ENCODE measurements at places on chromosomes 16 and 17. TPM values are rescaled to one million over a fixed set of nuclear protein-coding genes. Genes with fewer than 3 reads are reported as not detected.

GRCh38 chr17:63406689-63407330, 39.3 kb downstream of the CYB561 start:
- no peak overlapping the region for H3K4me3 ChIP-seq
- H3K27me3 ChIP-seq = peaks cover 2% of the 10 kb centered on the region
- no peak overlapping the region for H3K27ac ChIP-seq
- peaks cover 2% of the 10 kb centered on the region for H3K4me1 ChIP-seq
- H3K36me3 ChIP-seq = no peaks in the 10 kb centered on the region

DNA sequence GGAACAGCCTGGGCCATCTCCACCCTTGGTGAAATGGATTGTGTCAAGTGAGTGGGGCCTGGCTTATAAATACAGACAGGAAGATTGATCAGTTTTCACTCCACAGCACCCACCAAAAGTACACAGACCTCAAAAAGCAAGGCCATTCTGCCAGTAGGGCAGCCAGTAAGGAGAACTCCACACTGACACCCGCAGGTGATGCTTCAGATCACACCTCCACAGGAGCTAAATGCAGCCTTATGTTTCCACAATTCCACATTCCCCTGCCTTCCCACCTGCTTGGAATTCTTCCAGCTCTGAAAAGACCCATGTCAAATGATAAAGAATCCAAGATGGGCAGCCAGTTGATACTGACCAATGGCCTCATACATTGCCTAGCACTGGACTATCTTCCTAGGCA, 191.1 kb downstream of the ZFHX3 start:
- DNase-seq = peak; percentile 20
- H3K4me3 ChIP-seq = no peak overlapping the region
- peaks cover 19% of the 10 kb centered on the region for H3K27me3 ChIP-seq
- H3K36me3 ChIP-seq = no peaks in the 10 kb centered on the region
- H3K4me1 ChIP-seq = peaks cover 17% of the 10 kb centered on the region

DNA sequence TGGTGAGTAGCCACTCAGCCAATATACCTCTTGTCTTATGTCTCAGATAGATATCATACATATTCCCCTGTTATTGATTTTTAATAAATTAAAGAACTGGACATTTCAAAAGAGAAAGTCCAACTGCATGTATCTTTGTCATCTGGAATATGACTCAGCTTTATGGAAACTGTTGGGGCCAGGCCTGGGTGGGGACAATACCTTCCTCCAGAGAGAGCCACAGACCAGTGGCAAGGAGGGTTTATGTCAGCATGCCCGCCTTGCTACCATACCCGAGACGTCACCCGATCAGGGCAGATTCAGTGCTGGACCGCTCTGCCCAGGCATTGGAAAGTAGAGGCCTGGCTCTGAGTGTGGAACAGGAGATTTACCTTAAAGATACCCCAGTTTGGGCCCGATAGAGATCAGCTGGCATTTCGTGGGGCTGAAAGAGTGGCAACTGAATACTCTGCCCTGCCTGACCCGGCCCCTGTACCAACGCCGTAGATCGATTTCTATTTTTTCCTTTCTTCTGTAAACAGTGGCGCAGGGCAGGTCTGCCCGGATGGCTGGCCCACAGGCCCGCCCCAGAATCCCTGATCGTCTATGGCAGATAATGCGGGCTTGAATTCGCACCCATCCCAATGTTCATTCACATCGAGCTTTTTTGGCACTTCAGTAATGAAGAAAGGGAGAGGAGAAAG, 158.6 kb downstream of the SALL1 start:
- H3K4me3 ChIP-seq = no peak overlapping the region
- no peaks in the 10 kb centered on the region for H3K36me3 ChIP-seq
- DNase-seq = no peak
- H3K27ac ChIP-seq = no peak overlapping the region
- no peaks in the 10 kb centered on the region for H3K27me3 ChIP-seq
- no peaks in the 10 kb centered on the region for H3K4me1 ChIP-seq

CYTH1 gene
- total RNA-seq = 244 TPM

DNA sequence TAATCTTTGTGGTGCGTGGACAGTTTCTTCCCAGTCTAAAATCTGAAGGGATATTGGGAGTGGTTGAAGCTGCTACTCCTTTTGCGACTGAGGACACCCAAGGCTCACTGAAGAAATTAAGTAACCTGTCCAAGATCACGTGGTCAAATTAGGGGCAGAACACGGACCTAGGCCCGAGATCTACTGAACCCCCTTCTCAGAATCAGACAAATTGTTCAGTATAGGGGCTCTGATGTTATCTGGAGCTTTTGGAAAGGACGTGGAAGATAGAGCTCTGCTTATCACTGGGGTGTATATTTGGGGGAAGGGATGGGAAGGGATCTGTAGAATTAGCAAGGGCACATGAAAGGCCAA, 857 bp downstream of the TANGO6 start:
- no peaks in the 10 kb centered on the region for H3K36me3 ChIP-seq
- no peak for DNase-seq
- H3K27ac ChIP-seq = peak overlapping the region; percentile 94
- no peaks in the 10 kb centered on the region for H3K27me3 ChIP-seq
- peak overlapping the region; percentile 94 for H3K4me3 ChIP-seq
- H3K4me1 ChIP-seq = peaks cover 33% of the 10 kb centered on the region

CTRL gene
- 9.4 TPM for total RNA-seq

DNA sequence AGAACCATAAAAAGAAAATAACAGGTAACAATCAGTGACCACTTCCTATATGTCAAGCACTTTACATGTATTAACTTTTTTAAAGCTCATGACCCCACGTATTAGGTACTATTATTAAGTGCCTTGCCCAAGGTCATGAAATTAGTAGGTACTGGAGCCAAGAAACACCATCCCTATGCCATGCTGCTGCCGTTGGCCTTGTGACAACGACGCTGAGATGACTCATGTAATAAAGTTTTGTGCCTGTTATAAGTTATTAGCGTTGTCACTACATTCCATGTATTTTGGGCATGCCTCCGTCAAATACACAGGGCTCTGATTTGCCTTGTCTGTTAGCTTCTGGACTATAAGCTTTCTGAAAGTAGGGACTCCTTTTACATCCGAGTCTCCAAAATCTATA, 1.4 kb downstream of the BBS2 start:
- no peaks in the 10 kb centered on the region for H3K36me3 ChIP-seq
- peaks cover 26% of the 10 kb centered on the region for H3K4me1 ChIP-seq
- peak overlapping the region; percentile 77 for H3K4me3 ChIP-seq

- H3K27me3 ChIP-seq = no peaks in the 10 kb centered on the region
- H3K27ac ChIP-seq = peak overlapping the region; percentile 84
- DNase-seq = peak; percentile 64
Measured at GRCh38 chr17:39769974-39770587, 32.3 kb downstream of the GRB7 start.

DNA sequence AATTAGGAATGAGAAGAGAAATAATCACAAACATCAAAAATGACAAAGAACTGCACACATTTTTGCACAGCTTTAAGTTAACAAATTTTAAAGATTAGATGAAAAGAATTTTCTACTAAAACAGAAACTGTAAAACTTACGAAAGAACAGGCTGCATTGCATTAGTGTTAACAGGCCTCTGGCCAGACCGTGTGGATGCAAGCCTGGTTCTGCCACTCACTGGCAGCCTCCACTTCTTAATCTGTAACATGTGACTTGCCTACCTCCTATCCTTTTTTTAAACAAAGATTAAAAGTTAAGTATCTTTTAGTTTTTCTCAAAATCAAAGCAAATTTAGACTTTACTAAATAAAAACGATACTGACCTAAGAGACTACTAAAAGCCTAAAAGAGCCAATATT, 37.5 kb downstream of the CREBBP start:
- peaks cover 7% of the 10 kb centered on the region for H3K36me3 ChIP-seq
- H3K27ac ChIP-seq = no peak overlapping the region
- DNase-seq = no peak

- no peak for DNase-seq
- no peaks in the 10 kb centered on the region for H3K27me3 ChIP-seq
- H3K4me3 ChIP-seq = no peak overlapping the region
- H3K27ac ChIP-seq = peak overlapping the region; percentile 36
- H3K36me3 ChIP-seq = no peaks in the 10 kb centered on the region
Measured at GRCh38 chr16:19005561-19006445, 22.1 kb downstream of the TMC7 start.

CCDC200 gene
- not detected for total RNA-seq

CCL11 gene
- not detected for total RNA-seq

AKAP1 gene
- 29.7 TPM for total RNA-seq

DNA sequence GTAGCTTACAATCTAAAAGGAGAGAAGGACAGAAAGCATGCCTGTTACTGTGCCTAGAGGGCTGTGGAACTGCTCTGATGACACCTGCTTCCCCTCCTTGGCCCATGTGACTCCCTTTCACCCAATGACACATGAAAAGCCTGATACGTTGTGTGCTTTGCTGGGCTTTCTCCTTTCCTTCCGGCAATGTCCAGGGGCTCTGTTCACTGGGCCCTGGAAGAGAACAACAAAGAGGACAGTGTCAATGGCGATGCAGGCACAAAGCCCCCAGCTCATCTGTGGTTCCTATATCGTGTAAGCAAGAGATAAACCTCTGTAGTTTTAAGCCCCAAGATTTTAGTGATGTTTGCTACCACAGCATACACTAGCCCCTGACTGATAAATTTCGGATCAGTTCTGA, 306.1 kb downstream of the ABCC12 start:
- DNase-seq = no peak
- H3K27ac ChIP-seq = no peak overlapping the region
- H3K4me1 ChIP-seq = no peaks in the 10 kb centered on the region

DNA sequence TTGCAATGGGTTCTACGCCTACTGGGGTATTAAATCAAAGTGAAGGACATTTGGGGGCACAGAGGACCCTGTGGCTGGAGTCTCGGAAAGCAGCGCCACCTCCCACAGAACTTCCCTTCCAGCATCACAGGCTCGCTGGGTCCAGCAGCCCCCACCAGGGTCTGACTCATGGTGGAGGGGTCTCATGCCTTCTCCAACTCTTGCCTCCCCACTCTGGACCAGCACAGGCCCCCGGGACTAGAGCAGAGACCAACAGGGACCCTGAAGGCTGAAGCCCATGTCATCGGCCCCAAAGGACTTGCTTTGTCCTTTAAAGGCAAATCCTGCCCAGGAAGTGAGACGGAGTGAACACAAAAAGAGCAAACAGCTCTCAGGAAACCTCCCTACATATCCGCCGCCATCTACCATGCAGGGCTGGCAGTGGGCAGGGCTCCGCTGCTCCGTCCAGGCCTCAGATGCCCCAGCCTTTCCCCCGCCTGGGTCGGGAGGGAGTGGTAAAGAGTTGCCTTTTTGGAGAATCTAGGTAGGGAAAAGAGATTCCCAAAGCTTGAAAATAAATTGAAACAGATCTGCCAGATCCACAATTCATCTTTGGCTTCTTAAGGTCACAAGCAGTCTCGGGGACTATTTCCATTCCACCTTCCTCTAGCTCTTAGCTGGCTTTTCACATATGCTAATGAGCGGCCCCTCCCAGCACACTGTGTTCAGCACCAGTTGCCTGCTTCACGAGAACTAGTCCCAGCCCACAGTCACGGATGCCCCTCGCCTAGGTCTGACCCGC, 2.1 kb upstream of the GPRC5C start:
- H3K4me1 ChIP-seq = peaks cover 8% of the 10 kb centered on the region
- no peaks in the 10 kb centered on the region for H3K36me3 ChIP-seq
- H3K27ac ChIP-seq = no peak overlapping the region
- peaks cover 61% of the 10 kb centered on the region for H3K27me3 ChIP-seq

- DNase-seq = no peak
- peaks cover 45% of the 10 kb centered on the region for H3K36me3 ChIP-seq
- no peak overlapping the region for H3K27ac ChIP-seq
Measured at GRCh38 chr17:82601447-82602000, 46.7 kb downstream of the WDR45B start.

RAPGEFL1 gene
- total RNA-seq = 5.1 TPM

DNA sequence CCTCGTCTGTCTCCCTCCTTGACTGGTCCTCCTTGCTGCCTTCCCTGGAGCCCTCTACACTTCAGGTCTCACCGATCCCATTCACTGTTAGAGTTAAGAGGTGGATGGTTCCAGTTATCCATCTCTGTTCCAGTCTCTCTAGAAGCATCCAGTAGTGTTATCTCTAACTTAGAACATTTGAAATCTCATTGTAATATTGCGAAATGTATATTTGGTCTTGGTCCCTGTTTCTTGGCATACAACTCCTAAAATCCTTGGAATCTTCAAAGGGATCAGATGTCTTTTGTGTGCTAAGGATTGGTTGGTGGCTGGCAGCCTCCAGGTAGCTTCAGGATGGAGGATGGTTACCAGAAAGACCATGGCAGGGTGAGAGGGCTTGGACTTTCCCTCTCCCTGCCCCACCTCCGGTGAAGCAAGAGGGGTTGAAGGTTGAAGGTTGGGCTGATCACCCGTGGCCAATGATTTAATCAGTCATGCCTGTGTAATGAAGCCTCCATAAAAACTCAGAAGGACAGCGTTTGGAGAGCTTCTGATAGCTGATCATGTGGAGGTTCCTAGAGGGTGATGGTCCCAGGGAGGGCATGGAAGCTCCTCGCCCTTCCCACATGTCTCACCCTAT, 59.1 kb downstream of the NTN1 start:
- no peaks in the 10 kb centered on the region for H3K27me3 ChIP-seq
- peaks cover 2% of the 10 kb centered on the region for H3K4me1 ChIP-seq
- peak overlapping the region; percentile 85 for H3K27ac ChIP-seq

DNA sequence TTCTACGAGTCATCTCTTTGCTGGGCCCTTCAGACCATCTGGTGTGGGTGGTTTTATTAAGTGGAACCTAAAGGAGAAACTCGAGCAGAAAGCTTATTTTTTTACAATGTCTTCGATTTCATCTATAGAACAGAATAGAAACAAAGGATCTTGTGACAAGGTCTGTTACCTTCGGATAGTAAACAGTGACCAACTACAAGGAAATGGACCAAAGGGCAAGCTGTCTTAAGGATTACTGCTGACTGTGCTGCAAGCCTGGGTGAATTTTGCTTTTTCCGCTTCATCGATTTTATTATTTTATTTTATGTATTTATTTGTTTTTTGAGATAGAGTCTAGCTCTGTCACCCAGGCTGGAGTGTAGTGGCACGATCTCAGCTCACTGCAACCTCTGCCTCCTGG, 348.9 kb upstream of the ERCC4 start:
- no peak overlapping the region for H3K27ac ChIP-seq
- no peak overlapping the region for H3K4me3 ChIP-seq
- H3K27me3 ChIP-seq = no peaks in the 10 kb centered on the region
- no peaks in the 10 kb centered on the region for H3K36me3 ChIP-seq
- H3K4me1 ChIP-seq = no peaks in the 10 kb centered on the region

GRCh38 chr16:17544785-17545184, 74.0 kb upstream of the XYLT1 start:
- no peak overlapping the region for H3K27ac ChIP-seq
- DNase-seq = no peak
- no peak overlapping the region for H3K4me3 ChIP-seq
- no peaks in the 10 kb centered on the region for H3K4me1 ChIP-seq
- no peaks in the 10 kb centered on the region for H3K36me3 ChIP-seq

DNA sequence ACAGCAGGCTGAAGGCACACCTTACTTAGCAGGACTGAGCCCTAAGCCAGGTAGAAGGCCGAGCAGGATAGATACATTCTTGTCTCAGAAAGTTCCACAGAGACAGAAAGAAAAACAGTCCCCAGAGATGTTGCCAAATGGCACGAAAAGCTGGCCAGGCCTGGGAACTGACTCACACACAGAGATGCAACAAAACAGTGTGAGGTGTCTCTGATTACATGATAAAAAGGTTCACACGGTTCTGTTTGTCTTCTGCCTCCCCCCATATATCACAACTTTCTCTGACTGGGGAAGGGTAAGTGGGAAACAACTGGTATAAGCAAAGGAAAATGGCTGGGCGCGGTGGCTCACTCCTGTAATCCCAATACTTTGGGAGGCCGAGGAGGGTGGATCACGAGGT, 1.7 kb downstream of the WBP2 start:
- no peaks in the 10 kb centered on the region for H3K27me3 ChIP-seq
- DNase-seq = no peak
- no peak overlapping the region for H3K27ac ChIP-seq
- H3K36me3 ChIP-seq = peaks cover 16% of the 10 kb centered on the region
- peaks cover 30% of the 10 kb centered on the region for H3K4me1 ChIP-seq
- no peak overlapping the region for H3K4me3 ChIP-seq

ELMO3 gene
- 6.2 TPM for total RNA-seq

Data from activated CD4-positive, alpha-beta T cell treated with anti-CD3 and anti-CD28 coated beads, Interleukin-2, amount 10 ng/mL, durations not matched to agents 7 days and 5 days (primary cell).